NCI-H446 (cell line): ENCODE measurements at places on chromosomes 11 and 22.
A peak's percentile ranks its signal among the peaks of the same experiment; 100 is the strongest.

DNA sequence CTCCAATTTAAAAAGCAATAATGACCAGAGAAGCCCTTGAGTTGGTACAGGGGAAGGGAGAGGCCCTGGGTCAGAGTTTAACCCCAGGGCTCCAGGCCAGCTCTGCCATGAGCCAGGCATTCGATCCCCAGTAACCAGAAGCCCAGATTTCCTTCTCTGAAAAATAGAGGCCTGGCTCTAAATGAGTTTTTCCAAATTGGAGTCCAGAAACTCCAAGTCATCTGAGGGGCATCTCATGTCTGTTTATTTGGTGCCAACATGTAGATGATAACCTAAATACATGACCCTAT is 381.9 kb downstream of the CTTN start:
- DNase-seq: no peak

- DNase-seq: no peak
Observed at GRCh38 chr11:111949519-111950426, 12.6 kb downstream of the DIXDC1 start.

DNA sequence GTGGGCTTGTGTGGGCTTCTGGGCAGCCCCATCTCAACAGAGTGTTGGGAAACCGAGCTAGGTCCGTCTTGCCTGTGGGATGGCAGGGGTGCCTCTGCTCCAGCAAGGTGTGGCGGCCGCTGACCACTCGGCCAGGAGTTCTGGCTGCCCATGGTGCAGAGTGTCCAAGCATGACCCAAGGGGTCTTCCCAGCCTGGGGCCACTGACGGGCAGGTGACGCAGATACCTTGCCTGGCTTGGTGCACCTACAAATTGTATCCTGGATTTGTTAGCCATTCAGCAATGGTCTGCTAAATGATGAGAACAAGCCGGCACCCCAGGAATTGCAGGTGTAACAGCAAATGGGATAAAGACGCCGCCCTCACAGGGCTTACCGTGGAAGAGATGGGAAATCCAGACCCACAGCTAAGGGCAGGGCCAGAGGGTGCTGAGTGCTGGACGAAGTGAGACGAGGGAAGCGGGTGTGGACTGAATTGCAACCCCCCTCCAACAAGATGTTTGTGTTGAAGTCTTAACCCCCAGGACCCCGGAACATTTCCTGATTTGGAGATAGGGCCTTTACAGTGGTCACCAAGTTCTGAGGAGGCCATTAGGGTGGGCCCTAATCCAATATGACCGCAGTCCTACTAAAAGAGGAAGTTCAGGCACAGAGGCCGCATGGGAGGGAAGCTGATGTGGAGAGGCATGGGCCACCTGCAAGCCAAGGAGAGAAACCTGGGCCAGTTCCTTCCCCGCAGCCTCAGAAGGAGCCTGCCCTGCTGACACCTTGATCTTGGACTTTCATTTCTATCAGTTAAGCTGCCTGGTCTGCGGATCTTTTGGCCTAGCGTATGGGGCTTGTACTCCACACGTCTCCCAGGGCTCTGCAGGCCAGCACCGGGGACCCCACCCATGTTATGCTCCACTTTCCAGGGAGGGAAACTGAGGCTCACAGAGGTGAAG is 45.2 kb upstream of the LINC01488 start:
- no peak for DNase-seq

DNA sequence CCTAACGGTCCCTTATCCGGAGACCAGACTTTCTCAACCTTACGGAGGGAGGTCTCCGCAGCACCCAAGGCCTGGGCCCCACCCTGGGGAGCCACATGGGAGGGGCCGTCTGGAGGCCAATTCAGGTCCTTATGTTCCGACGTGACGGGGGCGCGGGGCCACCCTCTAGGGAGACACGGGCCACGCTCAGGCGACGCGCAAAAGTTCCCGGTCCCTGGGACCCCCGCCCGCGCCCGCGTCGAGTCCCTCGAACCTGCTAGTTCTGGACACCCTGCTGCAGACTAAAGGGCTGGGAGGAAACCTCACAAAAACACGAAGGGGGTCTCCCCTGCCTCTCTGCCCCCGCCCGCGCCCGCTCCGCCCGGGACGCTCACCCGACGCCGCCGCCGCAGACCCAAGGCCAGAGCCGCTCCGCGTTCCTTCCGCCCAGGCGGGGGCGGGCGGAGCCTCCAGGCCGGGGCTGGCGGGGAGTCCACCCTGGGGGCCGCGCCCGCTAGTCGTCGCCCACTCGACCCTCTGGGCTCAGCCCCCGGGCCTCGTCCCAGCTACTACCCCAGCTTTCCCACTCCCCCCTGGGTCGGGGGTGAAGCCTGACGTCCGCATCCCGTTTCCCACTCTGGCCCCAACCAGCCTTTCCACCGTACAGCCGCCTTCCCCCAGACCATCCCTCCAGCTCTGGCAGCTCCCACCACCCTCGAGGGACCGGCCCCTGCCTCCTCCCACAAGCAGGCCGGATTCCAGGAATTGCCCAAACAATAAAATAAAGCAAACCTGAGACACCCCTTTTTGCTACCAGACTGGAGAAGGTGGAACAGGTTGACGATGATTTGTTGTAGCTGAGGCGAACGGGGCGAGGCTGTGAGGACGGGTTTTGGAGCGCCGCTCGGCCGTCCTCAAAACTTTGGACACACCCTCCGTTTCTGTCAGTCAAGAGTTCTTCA is 2.7 kb downstream of the RNH1 start:
- DNase-seq: no peak

DNA sequence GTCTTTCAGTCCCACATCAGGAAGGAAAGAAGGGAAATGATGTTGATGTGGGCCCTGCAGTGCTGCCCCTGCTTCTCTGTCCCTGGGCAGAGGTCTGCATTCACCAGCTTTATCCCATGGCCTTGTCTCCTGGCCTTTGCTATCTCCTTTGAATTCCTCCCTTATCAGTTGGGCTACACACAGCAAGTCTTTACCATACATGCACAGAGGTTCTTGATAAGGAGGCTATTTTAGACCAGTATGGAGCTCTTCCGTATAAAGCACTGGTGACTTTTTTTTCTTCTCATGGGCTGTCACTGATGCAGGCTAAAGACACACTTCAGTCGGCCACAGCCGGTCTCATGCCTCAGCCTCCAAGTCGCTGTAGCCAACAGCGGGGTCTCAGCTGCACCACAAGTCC is 20.2 kb downstream of the MYO18B start:
- DNase-seq: no peak

GRCh38 chr22:23001463-23001862 is 68.9 kb upstream of the GNAZ start:
- no peak for DNase-seq

DNA sequence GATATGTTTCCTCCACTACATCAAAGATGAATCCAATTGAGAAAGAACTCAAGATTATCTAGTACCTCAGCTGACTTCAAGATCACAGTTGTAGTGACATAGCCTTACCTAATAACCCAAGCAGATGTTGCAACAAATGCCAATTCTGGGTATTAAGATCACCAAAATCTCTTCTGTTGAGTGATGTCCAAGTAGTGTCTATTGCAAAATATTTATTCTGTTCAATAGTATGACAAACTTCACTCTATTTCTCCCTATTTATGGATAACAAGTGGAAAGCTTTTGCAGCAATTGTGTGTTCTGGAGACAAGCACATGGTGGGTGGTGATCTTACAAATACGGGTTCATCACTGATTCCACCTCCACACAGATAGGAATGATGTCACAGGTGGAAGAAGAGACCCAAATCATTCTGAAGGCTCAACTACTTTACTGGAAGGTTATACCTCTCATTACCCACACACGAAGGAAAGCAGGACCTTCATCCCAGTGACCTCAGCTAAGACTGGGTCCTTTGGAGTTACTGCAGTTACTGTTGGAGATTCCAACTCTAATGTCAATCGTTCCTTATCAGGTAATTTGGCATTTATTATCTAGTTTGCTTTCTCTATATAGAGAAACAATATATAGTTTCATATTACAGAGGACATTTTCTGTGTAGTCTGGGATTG is 72.0 kb downstream of the CD44 start:
- no peak for DNase-seq

- no peak for DNase-seq
Observed at GRCh38 chr22:19622061-19622441, 92.3 kb upstream of the SEPTIN5 start.

- peak; percentile 57 for DNase-seq
Observed at GRCh38 chr11:26276798-26277424, 55.0 kb upstream of the ANO3 start.

DNA sequence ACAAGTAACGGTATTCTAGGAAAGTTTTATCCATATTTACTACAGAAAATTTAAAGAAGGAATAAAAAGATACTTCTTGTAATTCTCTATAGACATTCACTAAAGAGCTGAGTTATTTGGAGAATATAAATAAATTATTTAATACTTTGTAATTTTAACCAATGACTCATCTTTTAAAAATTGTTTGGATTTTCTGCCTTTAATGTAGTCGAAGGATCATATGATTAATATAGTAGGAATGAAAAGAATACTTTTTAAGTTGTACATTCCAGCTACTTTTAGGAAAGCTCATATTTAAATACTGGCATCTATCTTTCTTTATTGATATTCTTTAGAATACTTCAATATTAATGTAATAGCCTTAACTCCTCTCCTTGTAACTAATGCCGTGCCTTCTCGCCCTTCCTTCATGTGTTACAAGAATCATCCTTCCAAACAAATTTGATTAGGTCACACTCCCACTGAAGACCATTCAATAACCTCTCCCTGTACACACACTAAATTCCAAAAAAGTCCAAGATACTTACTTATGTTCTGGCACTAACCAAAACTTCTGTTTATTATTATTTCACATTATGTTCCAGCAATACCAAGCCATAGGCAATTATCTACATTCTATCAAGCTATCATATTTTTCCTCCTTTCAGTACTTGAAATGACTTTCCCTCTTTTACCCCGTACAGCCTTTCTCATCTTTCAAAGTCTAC is 501.9 kb downstream of the CNTN5 start:
- DNase-seq: no peak

GRCh38 chr11:128886406-128887124 is 4.6 kb upstream of the KCNJ5 start:
- no peak for DNase-seq

DNA sequence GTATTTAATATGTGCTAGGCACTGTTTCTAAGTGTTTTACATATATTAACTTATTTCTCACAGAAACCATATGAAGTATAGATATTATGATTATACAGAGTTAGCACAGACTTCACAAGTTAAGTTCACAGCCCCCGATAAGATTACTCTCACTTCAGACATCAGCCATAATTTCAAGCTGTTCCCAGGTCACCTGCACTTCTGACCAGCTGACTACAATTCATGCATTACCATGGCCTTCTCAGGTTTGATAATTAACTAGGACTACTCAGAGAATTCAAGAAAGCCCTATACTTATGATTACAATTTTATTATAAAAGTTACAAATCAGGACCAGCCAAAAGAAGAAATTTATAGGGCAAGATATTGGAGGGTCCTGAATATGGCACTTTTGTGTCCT is 68.2 kb upstream of the RRM1 start:
- DNase-seq: no peak

- no peak for DNase-seq
Observed at GRCh38 chr11:126542334-126543015, 187.0 kb downstream of the ST3GAL4 start.

- DNase-seq: no peak
Observed at GRCh38 chr11:10743354-10744000, 7.6 kb upstream of the CTR9 start.

DNA sequence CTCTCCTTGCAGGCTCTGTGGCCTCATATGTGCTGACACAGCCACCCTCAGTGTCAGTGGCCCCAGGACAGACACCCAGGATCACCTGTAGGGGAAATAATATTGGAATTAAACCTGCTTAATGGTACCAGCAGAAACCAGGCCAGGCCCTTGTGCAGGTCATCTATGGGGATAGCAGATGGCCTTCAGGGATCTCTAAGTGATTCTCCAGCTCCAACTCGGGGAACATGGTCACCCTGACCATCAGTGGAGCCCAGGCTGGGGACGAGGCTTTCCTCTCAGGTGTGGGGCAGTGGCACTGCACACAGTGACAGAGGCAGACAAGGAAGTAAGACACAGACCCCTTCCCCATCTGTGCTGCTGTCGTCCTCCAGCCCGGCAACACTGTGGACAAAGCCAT is 16.9 kb downstream of the GGTLC2 start:
- DNase-seq: no peak

DNA sequence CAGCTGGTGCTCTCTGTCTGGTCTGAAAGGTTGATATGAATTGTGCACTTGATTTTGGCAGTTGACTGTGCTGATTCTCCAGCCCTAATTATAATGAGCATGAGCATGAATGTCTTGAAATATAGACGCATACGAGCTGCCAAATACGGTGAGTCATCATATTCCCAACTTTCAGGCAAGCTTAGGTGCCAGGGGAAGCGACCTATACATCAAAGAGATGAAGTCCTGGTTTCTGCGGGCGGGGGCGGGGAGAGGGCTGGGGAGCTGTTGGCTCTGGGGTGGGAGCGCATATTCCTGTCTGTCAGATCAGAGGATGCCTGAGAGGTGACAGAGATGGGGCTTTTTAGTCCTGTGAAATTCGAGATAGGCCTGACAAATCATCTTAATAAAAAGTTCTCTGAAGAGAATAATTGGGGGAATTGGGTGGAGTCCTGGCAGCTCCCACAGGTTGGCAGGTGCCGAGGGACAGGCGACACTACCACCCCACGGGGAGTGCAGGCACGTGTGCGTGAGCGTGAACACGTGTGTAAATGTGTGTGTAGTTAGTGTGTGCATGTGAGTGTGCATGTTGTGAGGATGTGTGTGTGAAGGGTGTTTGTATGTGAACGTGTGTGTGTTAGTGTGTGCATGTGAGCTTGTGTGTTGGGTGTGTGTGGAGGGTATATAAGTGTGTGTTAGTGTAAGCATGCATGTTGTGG is 865.3 kb downstream of the TBC1D22A start:
- peak; percentile 81 for DNase-seq

DNA sequence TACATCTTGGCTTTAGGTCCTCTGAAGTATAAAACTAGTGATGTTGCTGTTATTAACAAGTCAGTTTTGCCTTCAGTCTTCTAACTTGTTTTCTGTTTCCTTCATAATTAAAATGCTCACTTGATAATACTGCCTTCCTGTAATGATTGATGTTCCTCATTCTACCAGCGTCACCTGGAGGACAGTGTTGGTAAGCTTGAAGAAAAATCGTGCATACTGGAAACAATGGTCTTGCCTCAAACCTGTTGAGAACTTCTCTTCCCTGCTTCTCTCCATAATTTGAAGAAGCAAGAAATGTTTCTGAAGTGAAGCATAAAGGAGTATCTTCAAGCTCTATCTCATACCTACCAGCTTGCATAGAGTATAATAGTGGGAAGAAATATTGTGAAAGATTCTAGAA is 3.0 kb downstream of the YWHAH start:
- no peak for DNase-seq

- DNase-seq: no peak
Observed at GRCh38 chr22:42901790-42902508, 44.9 kb upstream of the ARFGAP3 start.

- DNase-seq: no peak
Observed at GRCh38 chr22:39264349-39265038, 19.7 kb upstream of the PDGFB start.

- no peak for DNase-seq
Observed at GRCh38 chr11:69003301-69003865, 9.7 kb downstream of the MRGPRF start.

GRCh38 chr11:115548878-115549528 is 44.8 kb upstream of the CADM1 start:
- DNase-seq: no peak
